Uterus (tissue), 4 donors: ENCODE measurements at places on chromosomes 4 and X.

DNA sequence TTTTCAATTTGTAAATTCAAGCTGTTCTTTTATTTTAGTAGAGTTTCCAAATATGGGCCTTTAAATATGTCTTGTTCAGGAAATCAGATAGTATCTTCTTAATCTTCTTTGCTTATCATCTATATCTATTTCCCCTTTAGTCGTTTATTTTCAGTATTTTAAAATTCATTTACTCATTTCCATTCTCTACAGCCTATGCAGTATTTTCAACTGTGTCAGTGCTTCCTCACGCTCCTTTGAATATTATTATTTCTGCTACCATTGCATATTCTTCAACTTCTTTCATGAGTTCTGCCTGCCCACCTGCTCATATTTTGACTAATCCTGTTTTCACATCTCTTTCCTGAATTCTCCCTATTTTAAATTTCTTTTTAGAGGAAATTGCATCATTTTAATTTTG lies 185.4 kb downstream of the DKK2 start:
- no peak for DNase-seq

GRCh38 chrX:20529711-20530110 lies 263.0 kb upstream of the RPS6KA3 start:
- no peak for DNase-seq

DNA sequence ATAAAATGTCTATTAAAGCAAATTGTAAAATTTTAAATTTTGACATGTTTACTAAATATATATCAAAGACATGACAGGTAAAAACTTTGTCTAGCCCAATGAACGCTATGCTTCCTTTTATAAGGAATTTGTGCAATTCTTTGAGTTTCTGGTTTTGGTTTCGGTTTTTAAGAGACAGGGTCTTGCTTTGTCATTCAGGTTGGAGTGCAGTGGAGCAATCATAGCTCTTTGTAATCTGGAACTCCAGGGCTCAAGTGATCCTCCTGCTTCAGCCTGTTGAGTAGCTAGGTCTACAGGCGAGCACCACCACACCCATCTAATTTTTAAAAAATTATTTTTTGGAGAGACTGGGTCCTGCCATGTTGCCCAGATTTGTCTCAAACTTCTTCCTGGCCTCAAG lies 60.7 kb downstream of the BLTP1 start:
- DNase-seq: no peak

- no peak for DNase-seq
These were observed 124.2 kb upstream of the EOLA2 start for GRCh38 chrX:150062292-150063137.

- no peak for DNase-seq
These were observed 12.3 kb upstream of the GRIA3 start for GRCh38 chrX:123171781-123172180.

DNA sequence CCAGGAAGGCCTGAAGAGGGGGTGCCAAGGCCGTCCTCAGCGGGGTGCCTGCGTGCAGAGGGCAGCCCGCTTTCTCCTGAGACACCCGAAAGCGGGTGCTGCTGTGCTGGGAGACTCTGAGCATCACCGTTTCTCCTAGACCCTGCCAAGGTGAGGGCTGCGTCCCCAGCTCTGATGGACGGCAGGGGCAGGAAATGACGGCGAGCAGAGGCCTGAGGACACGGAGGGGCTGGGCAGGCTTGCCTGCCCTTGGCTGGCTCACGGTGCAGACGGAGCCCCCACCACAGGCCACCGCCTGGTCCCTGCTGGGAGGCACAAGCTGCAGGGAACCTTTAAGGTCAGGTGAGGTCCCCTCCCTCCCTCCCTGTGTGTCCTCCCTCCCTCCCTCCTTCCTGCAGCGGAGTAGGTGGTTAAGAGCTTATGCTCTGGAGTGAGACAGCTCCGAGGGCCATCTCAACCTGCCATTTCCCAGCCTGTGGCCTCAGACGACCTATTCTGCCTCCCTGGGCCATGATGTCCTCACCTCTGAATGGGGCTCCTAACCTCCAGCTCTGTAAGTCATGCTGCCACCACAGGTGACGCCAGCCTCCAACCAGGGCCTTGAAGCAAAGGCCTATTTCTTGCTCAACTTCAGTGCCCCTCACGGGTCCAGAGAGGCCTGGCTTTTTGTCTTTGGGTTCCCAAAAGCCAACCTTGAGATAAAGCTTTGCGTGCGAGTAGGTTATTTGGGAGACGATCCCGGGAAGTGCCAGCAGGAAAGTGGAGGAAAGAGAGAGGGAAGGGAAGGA lies 54.2 kb upstream of the GRPEL1 start:
- no peak for DNase-seq

DNA sequence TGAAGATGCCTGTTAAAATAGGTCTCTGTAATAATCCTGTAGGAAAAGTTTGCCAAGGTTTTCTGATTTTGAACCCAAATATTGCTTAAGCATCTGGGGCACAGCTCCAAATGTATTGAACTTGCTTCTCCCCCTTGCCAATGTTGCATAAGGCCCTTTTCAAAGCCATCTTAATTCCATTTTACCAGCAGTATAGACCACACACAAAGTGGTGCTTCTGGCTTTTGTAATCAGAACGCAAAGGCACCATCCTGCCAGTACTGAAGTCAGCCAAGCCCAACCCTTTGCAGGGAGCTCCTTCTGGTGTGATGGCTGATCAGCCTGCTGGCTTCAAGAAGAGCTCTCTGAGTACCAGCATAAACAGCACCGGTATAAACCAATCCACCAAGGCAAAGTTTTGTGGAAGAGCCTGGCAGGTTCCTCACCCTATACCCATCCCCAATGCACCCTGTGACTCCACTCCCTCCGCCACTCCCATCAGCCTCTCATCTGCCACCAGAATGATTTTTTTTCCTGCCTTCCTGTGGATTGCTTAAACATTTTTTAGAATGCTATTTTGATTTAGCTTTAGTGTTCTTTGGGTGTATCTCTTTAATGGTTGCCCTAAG lies 39.2 kb upstream of the USP9X start:
- peak; percentile 20 for DNase-seq

DNA sequence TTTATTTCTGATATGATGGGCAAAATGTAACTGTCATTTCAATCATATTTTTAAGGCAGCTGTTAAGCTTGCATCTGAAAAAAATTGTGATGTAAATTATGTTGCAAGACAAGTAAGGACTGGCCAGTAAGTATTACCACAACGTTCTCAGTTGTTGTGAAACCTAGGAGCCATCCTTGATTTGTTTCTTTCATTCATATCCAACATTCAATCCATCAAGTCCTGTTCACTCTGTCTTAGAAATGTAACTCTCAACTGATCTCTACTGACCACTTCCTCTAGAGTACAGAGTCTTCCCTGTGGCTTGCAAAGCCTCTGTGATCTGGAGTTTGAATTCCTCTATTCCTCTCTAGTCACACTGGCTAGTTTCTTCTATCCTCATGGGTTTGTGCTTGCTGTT lies 161.4 kb upstream of the MAD2L1 start:
- DNase-seq: no peak

DNA sequence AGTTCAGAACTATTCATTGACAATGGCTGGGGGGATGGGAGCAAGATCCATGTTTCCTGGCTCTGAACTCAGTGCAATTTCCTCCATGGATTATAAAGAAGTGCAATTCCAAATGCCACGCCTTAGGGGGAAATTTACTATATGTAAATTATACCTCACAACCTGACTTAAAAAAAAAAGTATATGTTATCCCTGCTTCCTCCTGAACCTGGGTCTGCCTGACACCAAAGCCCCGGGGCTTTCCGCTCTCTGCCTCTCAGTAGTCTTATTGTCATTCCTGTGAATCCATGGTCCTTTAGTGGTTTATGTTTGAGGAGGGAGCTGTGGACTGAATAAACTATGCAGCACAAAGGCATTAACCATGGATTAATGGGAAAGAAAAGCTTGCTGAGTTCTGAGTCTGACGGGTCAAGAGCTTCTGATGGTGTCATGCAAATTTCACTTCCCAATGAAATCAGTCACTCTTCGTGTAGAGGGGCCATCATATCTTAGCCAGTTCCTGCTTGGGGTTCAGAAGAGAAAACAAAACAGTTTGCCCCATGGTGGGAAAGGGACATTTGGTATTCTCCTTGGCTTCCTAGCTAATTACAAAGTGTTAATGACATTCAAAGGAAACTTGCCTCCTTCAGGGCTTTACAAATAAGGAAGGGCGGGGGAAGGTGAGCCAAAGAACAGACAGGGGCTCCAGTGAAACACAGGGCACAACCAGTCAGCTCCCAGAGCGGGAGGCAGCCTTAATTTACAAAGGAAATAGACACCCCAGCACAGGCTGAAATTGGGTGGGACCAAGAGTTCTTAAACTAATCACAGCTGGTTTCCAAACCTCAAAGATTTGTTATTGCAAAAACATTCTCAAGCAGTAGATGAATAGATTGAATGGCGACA lies 14.3 kb downstream of the FAM9C start:
- DNase-seq: no peak

DNA sequence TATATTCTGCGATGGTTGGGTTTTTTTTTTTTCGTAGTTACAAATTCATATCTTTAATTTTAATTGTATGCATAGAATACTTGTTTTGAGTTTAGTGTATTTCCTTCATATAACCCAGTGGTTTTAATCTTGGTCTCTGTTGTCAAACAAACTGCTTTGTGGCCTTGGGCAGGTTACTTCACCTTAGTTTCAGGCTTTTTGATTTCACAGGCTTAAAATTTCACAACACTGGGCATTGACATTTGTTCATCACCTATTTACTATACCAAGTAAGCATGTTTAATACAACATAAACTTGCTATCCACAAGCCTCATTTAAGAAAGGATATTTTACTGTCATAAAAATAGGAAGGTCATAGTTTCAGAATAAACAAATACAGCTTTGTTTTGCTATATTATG lies 14.7 kb downstream of the RAPGEF2 start:
- no peak for DNase-seq

DNA sequence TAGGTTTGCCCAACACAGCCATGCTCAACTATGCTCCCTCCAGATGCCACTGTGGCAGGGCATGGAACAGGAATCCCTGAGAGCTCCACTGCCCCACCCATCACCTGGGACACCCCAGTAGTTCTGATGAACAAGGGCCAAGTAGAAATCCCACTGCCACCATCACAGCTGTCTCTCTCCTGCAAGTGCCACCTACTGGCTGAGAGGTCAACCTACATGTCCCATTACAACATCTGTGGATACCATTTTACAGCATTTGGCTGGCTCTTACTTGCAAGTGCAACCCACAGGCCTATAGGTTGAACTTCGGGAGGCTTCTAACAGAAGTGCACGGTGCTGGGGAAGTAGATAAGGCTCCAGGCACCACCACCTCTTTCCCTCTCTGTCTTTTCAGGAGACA lies 142.5 kb downstream of the CXXC4 start:
- no peak for DNase-seq

GRCh38 chr4:133812236-133812635 lies 389.4 kb downstream of the PABPC4L start:
- no peak for DNase-seq

- DNase-seq: no peak
These were observed 57.8 kb downstream of the TMEM131L start for GRCh38 chr4:153523941-153524386.

DNA sequence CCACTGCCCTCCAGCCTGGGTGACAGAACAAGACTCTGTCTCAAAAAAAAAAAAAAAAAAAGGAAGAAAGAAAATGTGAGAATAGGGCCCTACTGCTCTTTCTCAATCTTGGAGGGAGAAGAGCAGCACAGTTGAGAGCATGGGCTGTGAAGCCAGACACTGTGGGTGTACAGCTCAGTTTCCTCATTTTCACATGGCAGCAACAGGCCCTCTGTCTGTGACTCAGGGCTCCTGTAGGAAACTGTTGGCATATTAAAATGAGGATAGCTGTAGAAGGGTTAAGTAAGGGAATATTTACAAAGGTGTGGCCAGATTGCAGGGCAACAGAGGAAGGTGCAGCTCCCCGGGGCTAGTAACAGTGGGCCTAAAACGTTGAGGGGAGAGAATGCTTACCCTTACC lies 3.4 kb downstream of the AKAP14 start:
- no peak for DNase-seq

DNA sequence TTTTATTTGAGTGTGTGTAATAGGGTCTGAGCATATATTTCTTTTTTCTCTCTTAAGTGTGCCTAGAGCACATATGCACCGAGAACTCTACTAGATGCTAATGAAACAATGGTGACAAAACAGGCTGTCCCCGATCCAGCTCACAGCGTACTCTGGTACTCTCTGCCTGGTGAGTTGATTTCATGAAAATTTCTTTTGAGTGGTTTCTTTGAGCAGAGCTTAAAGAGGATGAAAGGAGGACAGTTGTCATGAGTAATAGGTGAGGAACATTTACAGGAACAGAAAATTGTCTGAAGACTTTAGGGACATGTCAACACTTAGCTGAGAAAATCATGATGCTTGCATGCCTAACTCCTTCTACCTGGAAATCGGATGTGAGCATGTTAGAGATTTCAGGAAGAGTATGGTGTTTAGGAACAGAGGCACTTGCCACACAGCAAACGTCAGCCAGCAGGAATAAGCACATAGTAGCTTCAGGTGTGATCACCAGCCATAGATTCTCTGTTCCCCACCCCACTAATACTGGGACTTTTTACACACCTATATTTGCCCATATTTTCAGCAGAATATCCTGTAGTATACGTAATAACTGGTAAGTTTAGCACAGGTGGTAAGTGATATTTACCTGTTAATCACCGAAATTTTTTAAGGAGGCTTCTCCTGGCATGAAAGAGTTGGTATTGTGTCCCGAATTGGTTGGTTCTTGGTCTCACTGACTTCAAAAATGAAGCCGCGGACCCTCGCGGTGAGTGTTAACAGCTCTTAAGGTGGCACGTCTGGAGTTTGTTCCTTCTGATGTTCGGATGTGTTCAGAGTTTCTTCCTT lies 111.1 kb downstream of the ZNF330 start:
- DNase-seq: no peak

- no peak for DNase-seq
These were observed 116.5 kb downstream of the FAM13A start for GRCh38 chr4:88940506-88940905.

GRCh38 chr4:145012841-145013240 lies 85.2 kb downstream of the ANAPC10 start:
- DNase-seq: no peak

GRCh38 chr4:89273741-89274141 lies 33.9 kb downstream of the GPRIN3 start:
- no peak for DNase-seq

DNA sequence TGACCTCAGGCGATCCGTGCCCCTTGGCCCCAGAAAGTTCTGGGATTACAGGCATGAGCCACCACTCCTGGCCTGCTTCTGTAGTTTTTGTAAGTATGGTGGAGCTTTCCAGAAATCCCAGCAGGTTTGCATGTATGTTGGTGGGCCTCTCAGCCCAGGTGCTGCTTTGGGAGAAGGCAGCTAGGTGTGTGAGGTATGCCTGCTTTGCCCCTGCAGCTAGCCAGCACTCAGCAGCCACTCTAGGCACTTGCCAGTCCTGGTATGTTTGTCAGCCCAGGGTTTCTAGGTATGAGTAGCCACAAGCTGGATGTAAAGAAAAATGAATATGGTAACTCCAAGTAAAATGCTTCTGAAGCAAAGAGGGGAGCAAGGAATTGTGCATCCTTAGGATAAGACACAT lies 8.9 kb downstream of the SNX25 start:
- no peak for DNase-seq

GRCh38 chr4:67152976-67153375 lies 392.3 kb downstream of the CENPC start:
- DNase-seq: no peak

DNA sequence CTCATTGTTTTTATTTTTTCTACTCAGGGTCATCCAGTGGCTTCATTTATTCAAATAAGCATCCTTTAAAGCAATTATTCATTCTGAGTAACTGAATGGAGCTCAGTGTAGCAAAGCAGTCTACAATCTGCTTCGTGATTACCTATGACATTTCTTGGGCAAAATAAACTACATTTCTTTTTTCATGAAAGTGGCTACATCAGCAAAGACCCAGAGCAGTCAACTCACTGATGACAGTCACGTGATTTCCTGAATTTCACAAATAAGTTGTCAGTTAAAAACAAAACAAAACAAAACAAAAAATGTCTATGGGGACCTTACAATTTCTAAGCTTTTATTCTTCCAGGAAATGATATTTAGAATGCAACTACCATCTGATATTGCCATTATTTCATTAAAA lies 182.1 kb downstream of the VEGFC start:
- DNase-seq: no peak
